ENCODE measurements at places on chromosomes 7 and 10.

DNA sequence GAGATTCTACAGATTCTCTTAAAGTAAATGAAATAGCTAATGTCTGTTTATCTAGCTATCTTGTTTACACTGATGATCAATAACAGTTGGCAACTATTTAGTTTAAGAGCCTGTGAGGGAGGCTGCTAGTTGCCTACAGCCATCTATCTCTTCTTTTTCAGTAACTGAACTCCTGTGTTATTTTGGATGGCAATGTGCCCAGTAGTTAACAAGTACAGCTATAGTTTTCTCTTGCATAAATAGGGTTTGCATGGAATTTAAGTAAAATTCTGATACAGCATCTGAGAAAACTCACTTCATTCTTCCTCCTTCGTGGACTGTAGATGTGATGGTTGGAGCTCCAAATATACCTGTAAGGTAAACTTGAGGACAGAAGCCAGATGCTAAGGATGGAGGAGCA, 219.5 kb upstream of the POT1 start:
- DNase-seq, result no peak

DNA sequence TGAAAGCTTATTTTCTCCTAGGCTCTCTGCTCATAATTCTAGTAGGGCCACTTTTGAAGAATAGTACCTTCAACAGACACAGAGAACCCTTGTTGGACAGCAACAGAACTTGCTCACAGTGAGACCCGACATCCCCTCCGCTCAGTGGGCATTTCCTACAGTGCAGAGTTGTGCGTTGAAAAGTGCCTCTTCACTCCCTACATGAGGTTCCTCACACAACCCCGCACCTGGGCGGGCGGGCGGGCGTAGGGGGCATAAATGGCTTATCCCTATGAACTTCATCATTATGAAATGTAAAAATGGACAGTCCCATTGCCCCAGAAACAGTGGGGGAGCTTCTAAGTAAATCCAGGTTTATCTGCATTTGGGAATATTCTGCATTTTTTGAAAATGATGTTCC, 174.9 kb downstream of the MGMT start:
- DNase-seq, result no peak

DNA sequence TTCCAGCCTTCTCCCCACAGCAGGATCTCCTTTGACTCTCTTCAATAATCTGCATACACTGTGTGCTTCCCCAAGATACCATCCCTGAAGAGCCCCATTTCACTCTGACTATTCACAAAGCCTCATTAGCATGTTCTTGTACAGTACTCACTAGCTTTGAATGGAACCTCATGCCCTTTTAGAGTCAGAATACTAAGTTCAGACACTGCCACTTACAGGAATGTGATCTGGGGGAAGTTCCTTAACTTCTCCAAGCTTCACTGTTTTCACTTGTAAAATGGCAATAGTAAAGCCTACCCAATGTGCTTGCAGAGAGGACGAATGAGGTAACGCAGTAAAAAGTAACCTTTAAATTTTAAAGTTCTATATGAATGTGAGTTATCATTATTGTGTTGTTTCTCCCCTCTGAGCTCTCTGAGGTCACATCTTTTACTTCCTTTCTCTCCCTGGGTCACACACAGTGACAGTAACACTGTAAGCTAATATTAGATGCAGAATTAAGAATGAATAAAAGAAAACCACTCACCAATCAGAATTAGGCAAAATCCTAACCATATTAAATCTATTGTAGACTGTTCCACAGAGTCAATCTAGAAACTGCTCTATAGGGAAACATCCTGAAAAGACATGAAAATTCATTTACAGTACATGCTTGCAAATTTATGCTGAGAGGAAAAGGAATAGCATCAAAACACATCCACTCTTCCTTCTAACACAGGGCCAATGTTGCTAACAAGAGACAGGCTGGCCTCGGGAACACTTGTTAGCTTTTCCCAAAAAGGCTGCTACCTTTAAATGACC, 64.2 kb upstream of the IL6 start:
- no peak for DNase-seq

GRCh38 chr7:54961391-54961790, 57.4 kb upstream of the EGFR start:
- DNase-seq, result no peak

GRCh38 chr7:80335511-80336231, 176.2 kb downstream of the GNAT3 start:
- no peak for DNase-seq

DNA sequence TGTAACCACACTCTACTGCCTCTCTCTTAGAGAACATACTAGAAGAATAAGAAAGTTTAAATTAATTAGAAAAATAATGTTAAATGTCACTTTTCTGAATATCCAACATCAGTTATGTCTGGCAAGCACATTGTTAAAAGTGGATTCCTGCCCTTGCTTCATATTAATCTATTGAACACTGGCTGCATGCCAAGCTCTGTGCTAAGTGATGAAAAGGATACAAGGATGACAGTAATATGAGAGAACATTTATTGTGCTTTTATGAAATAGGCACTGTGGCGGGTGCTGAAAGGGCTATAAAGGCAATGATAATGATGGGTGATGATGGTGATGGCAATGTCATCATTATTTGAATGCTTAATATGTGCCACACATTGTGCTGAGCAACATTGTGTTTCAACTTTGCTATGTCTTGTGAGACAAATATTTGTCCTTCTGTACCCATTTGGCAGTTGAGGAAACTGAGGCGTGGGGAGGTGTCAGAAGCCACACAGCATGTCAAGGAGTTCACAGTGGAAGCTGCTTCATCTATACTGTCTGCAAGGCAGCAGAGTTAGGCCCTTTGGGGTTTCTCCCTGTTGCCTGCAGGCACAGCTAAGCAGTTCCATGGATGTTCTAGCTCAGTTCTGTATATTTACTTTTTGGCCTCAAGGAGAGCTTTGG, 64.2 kb upstream of the RAPGEF5 start:
- DNase-seq, result no peak

GRCh38 chr10:55464083-55464482, 663.1 kb upstream of the PCDH15 start:
- DNase-seq, result no peak

DNA sequence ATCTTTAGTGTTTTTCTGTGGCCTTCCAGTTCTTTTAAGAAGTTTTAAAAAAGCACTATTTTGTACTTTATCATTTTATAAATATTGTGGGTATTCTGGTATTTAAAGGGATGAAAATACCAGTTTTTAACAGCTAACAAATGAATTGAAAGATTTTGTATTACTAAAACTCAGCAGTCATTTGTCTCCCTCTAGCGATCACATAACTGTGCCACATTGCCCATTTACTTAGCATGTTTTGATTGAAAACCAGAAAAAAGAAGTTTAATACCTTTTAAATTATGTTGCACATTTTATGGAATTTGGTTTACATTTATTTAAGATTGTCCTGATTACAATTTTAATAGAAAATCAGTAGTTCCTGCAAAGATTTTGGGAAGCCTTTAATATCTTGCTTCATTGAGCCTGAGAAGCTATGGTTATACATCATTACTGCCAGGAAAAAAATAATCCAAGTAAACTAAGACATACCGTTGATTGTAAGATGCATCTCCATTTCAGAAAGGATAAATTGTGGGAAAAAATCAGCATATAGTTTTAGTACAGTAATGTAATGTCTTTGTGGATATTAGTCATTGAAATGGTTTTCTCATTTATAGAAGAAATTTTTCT, 34.9 kb downstream of the TAX1BP1 start:
- DNase-seq, result no peak

- no peak for DNase-seq
Measured at GRCh38 chr10:129467359-129468064, 471 bp downstream of the MGMT start.

DNA sequence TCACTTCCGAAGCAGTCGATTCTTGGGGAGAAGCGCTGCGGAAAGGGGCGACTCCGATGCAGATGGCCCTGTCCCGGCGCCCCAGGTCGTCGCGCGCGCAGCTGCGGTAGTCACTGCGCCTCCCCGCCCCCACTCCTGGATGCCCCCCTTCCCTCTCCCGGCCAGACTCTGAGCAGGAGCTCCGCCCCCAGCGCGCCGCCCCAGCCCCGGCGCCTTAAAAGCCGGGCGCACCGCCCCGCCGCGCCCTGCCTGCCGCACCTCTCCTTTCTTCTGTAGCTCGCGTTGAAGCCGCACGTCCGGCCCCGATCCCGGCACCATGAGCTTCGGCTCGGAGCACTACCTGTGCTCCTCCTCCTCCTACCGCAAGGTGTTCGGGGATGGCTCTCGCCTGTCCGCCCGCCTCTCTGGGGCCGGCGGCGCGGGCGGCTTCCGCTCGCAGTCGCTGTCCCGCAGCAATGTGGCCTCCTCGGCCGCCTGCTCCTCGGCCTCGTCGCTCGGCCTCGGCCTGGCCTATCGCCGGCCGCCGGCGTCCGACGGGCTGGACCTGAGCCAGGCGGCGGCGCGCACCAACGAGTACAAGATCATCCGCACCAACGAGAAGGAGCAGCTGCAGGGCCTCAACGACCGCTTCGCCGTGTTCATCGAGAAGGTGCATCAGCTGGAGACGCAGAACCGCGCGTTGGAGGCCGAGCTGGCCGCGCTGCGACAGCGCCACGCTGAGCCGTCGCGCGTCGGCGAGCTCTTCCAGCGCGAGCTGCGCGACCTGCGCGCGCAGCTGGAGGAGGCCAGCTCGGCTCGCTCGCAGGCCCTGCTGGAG, at the start of gene INA:
TSS of gene INA (plus strand) at position 243 of the 817 bp plus-strand sequence. CDS start at position 317, 74 bp downstream.
- DNase-seq, result no peak

- no peak for DNase-seq
Measured at GRCh38 chr10:124827474-124827873, 25.9 kb downstream of the ABRAXAS2 start.

GRCh38 chr7:124764051-124764846, 1.3 kb downstream of the GPR37 start:
- no peak for DNase-seq

- DNase-seq, result no peak
Measured at GRCh38 chr10:30185341-30185740, 126.0 kb upstream of the JCAD start.

DNA sequence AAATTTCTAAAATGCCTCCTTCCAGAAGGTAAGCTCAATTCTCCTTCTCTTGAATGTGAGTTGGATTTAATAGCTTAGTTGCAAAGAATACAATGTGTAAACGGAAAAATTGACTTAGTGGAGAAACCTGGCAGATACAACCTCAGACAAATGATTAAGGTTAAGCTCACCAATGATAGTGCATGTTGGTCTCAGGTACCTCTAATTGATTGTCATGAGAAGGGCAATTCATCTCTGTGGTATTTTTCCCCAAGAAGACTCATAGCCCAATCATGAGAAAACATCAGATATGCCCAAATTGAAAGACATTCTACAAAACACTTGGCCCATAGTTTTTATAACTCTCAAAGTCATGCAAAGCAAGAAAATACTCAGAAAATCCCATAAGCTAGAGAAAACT, 36.2 kb upstream of the TMEM106B start:
- DNase-seq, result no peak

- no peak for DNase-seq
Measured at GRCh38 chr7:159084069-159084801, 60.4 kb downstream of the VIPR2 start.

DNA sequence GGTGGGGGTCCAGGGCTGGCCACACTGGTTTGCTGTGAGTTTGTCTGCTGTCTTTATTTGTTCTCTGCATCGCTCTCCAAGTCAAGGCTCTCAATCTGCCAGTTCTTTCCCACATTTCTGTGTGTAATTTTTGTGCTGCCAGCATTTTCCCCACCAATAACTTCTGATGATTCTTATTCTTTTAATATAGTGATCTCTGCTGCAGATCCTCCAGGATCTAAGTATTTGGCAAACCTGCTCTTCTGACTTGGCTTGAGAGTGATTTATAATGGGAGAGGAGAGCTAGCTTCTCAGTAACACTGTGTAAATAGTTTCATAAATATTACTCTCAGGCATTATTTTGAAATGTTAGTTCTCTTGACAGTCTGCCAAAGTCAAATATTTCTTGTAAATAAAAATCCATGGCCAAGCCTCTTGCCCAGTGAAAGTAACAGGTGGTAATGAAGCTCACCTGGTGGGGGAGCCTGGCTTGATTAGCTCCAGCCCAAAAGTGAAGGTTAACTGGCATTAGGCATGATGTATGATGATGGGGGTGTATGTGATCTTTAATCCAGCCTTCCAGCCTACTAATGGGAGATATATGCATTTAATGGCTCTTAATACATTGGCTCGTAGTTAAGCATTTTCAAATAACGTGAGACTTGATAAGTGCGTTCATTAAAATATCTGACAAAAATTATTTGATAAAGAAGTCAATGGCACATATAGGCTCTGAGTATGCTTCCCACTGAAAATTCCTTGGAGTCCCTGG, 1055.9 kb downstream of the KCNMA1 start:
- DNase-seq, result no peak

DNA sequence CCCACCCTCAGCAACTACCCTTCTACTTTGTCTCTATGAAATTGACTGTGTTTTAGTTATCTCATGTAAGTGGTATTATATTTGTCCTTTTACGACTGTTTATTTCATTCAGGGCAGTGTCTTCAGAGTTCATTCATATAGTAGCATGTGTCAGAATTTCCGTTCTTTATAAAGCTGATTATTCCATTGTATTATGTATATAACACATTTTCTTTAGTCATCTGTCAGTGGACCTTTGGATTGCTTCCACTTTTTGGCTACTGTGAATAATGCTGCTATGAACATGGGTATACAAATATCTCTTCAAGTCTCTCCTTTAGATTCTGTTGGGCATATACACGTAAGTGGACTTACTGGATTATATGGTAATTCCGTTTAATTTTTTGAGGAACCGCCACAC, 14.5 kb downstream of the SLF2 start:
- no peak for DNase-seq

- peak; percentile 91 for DNase-seq
Measured at GRCh38 chr10:101644002-101644401, 51.0 kb downstream of the FBXW4 start.

DNA sequence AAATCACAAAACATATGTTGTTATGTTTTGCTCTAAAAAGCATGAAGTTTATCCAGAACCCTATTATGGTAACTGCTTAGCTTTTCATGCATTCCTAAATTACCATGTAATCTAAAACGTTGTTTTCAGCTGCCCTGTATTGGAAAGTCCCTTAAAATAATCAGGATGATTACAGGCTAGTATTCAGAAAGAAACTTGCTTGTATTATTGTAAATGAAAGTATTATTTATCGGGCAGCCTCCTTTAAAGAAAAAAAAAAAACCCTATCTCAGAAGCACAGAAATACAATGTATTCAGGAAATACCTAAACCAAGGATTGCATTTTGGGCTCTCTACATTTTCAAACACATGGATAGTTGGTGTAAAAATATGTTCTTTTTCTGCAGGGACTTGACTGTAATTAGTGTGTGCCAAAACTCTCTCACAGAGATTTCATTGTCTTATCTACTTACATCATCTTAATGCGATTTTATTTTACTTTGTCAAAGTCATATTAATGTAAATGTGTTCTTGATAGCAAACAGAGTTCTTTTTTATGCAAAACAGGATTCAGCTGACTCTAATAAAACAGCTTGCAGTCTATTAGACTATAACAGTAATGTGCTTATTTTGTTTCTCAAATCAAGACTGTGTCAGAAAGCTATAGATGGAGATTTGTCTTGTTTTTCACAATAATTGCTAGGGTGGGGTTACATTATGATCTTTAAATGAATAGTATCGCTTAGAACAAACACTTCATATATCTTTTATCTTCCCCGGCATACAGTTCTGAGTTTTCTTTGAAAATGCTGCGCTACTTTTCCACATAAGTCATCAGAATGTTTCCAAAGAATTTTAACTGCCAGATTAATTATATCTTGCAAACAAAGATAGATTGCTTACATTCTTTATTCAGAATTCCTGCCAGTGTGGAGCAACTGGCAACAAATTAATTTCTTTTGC, 65.3 kb upstream of the ARID5B start:
- no peak for DNase-seq

- DNase-seq, result no peak
Measured at GRCh38 chr7:139487366-139488080, 4.0 kb upstream of the KLRG2 start.

GRCh38 chr7:28999895-29000716, 42.0 kb upstream of the TRIL start:
- DNase-seq, result no peak

Measured in iPS DF 19.7 (cell line).